Esophagus squamous epithelium (tissue), 5 donors: ENCODE measurements at places on chromosomes 6 and 20.

DNA sequence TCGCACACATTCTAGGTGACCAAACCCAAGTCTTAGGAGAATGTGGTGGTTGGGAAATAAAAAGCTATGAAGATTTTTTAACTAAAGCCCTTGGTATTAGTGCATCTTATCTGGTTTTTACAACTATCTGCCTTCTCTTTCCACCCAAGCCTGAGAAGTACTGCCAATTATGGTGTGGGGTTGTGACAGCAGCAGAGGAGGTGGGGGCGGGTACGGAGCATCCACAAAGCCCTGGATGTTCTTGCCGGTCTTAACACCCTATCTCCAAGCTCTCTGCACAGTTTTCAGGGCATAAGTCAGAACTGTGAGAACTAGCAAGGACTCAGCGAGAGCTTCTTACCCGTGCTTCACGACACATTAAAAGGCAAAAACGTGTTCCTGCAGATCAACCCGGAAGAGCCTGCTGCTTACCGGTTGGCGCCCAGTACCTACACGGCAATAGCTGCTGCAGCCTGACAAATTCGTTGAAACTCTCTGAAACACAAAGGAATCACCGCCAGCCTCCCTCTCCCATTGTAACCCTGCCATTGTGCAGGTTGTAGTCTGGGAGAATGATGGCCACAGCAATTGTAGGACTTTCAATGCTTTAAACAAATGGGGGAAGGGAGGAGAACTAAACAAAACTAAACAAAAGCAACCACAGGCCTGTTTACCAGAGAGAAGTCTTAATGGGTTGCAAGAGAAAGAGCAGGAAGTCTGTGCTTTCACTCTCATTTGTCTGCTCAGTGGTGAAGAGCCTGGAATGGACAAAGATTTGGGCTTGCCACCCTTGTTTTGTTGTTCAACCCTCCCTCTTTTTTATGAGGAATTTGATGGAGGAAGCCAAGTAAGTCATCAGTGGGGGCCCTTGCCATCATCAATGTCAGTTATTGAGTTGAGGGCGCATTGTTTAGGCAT, 461.0 kb upstream of the JARID2 start:
- DNase-seq: no peak

- no peak for DNase-seq
Measured at GRCh38 chr6:126051791-126052190, 65.5 kb downstream of the TRMT11 start.

- no peak for DNase-seq
Measured at GRCh38 chr6:82511546-82511945, 147.9 kb downstream of the TPBG start.

- no peak for DNase-seq
Measured at GRCh38 chr6:105806486-105806920, 279.6 kb upstream of the PRDM1 start.

DNA sequence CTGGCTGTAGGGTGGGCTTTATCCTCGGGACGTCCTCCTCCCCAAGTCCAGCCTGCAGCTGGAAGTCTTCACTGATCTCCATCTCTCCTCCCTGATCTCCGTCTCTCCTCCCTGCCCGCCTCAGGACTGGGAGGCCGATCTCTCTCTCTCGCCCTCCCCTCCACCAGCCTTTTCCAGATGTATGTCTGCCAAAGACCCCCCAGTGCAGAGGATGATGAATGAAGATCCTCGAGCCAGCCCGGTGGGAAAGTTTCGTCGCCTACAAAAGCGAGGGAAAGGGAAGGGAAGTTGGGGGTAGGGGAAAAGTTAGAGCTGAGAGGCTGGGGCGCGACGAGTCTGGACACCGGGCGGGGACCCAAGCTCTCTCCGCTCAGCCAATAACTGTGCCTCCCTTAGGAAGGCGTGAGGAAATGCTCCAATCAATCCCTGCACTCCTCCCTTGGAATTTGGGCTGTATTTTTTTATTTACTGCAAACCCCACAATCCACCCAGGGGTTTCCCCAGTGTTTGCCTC, 595 bp upstream of the SRF start:
- no peak for DNase-seq

- no peak for DNase-seq
Measured at GRCh38 chr6:56806368-56806767, 148.5 kb upstream of the BEND6 start.

GRCh38 chr20:20440481-20440880, 72.6 kb downstream of the INSM1 start:
- no peak for DNase-seq

DNA sequence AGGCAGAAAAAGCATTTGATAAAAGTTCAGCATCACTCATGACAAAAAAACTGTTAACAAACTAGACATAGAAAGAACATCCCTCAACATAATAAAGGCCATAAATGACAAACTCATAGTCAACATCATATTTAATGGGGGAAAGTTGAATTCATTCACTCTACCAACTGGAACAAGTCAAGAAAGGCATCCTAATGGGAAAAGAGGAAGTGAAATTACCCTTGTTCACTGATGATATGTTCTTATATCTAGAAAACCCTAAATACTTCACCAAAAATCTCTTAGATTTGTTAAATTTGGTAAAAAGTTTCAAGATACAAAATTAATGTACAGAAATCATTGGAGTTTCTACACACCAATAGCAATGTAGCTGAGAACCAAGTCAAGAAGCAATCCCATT, 48.9 kb downstream of the GGTLC1 start:
- DNase-seq: no peak

- no peak for DNase-seq
Measured at GRCh38 chr6:13548500-13549210, 25.7 kb upstream of the SIRT5 start.

DNA sequence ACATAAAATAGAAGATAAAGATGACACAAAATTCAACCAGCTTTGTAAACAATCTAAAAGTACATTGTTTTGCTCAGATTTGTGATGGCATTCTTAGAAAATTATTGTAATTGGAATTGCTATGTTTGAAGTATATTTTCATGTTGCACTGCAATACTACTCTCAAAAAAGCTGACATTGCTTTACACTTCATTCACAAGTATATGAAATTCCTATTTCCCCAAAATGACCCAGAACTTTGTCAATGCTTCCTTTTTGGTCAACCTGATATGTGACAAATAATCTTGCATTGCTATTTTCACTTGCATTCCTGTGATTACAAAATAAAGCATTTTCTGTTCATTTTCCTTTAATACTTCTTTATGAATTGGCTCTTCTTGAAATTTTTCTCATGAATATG, 104.1 kb upstream of the BMP5 start:
- no peak for DNase-seq

GRCh38 chr6:89146718-89147700, 1.2 kb downstream of the PM20D2 start:
- DNase-seq: no peak

- no peak for DNase-seq
Measured at GRCh38 chr6:63644668-63645326, 9.2 kb downstream of the PHF3 start.

DNA sequence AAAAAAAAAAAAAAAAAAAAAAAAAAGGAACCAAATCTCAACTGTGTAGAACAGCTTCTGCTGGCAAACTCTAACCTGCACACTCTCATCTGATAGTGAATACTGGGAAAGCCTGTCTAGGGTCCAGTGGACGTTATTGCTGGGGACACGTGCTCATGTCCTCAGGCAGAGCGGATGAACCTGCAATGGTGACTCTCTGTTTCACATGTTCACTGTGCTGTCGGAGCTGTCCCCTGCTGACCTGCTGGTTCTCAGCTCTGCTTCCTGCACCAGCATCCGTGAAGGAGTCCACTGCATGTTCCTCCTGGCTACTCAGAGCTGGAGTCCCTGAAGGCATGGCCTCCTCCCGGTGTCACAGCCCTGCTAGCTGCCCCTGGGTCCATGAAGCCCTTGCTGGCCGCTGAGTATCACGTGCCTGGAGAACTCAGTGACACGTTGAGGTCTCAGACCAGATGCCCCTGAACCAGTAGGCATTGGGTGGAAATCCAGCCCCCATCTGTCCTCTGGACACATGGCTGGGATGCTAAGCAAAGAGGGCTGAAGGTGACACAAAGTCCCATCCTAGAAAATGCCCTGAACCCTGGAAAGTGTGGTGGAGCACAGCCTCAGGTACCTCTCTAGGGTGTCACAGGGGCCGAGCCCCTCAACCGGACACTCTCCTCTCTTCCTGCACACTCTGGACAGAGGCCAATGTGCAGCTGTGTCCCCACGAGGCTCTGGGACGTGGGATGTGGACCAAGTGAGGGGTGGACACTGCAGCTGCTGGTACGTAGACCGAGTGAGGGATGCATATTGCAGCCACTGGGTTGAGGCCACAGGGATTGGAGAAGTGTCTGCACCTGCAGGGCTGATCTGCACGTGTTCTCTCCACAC, 54.9 kb upstream of the FRMD1 start:
- DNase-seq: no peak

DNA sequence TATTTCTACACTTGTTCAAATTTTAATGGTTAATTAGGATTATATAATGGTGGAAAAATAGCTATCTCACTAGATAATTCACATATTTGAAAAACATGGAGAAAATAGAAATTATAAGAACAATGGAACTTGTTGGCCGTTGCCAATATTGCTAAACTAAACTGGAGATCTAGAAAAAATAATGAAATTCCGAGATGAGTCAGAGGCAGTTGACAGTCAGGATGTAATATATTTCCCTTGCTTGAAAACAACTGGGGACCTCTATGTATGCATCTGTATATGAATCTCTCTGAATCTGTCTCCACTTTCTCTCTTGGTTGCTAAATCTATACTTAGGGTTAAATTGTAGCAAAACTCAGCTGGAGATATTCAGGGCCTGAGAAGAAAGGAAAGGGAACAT, 1108.2 kb upstream of the GJE1 start:
- no peak for DNase-seq

DNA sequence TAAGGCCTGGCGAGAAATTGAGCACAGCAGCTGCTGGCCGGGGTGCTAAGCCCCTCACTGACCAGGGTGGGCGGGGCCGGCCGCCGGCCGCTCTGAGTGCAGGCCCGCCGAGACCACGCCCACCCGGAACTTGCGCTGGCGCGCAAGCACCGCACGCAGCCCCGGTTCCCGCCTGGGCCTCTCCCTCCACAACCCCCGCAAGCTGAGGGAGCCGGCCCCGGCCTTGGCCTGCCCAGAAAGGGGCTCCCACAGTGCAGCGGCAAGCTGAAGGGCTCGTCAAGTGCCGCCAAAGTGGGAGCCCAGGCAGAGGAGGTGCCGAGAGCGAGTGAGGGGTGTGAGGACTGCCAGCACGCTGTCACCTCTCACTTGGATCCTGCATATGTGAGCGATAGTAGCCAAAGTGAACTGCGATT, 251.2 kb downstream of the GJA1 start:
- no peak for DNase-seq

DNA sequence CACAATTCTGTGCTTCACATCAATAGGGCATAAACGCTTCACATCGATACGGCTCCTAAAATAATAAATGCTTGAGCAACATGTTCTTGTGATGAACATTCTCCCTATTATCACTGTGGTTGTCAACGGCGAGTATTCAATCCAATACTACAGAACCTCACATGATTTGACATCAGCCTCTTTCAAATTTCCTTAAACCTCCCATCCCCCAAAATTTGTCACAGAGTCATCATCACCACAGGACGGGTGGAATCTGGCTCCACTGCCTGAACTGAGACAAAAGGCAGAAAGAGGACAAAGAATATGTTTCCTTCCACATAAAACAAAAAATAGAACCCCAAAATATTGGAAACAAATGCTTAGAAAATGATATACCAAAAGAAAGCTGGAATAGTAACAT, 7.3 kb downstream of the THEMIS start:
- no peak for DNase-seq

DNA sequence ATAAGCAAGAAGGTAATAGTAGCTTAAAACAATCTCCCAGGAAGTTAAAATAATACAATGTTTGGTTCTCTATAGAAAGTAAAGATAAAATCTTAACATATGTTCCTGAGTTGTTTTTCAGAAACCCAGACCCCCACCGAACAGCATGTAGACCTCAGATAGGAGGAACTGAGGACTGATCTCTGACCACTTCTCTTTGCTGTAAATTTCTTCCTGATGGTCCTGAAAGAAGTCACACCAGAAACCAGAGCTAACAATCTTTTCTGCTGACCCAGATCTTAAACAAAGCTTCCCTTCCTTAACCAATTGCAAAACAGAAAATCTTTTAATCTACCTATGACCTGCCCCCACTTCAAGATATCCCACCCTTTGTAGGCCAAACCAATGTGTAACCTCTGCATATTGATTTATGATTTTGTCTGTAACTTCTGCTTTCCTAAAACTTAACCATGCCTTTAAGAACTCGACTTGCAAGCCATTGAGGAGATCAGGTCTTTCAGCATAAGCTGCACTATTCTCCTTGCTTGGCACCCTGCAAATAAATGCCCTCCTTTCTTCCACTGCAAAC, 21.9 kb upstream of the BEND6 start:
- DNase-seq: no peak

DNA sequence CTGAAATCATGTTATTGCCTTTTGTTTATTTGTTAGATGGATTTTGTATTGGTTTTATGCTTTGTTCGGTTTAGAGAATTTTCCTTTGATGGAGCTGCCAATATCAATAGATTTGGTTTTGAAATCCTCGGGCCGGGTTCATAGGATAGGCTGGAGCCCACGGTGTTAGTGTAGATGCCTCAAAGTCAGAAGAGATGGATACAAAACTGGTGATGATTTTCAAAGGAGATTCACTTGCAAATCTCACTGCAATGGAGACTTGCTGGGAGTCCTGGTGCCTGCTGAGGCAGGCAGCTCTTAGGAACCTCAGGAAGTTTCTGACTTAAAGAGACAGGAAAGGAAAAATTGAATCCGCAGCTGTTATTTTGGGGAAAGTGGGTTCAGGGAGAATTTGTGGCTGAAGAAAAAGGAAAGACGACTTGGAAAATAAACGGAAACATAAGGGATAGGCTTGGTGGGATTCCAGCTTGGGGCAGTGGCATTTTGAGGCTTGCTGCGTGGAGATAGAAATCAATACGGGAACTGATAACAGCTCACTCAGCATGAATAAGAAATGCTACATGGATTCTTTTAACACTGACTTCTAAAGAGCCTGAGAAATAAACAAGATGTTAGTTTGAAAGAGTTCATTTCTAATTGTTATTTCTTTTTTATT, 241.6 kb downstream of the PHACTR1 start:
- no peak for DNase-seq

DNA sequence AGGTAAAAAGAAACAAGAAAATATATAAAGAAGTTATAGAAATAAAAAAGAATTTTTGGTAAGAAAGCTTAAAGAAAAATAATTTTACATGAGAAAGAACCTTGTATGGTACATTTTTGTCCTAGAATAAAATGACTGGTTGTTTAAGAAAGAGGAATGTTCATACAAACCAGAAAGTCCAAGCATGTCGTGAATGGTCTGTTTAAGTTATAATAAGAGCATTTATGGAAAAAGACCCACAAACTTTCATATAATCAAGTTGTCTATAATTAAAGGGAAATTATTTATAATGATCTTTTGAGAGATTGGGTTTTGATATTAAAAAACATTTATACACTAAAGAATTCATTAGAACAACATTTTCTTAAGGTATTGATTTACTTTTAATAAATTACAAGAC, 27.8 kb upstream of the FAM110A start:
- no peak for DNase-seq
